ENCODE measurements at places on chromosomes 4 and X.

GRCh38 chr4:80186676-80187075, 10.6 kb upstream of the PRDM8 start:
- DNase-seq, result no peak

- DNase-seq, result peak; percentile 41
These were observed 180.0 kb downstream of the DHRSX start for GRCh38 chrX:2320580-2321327.

DNA sequence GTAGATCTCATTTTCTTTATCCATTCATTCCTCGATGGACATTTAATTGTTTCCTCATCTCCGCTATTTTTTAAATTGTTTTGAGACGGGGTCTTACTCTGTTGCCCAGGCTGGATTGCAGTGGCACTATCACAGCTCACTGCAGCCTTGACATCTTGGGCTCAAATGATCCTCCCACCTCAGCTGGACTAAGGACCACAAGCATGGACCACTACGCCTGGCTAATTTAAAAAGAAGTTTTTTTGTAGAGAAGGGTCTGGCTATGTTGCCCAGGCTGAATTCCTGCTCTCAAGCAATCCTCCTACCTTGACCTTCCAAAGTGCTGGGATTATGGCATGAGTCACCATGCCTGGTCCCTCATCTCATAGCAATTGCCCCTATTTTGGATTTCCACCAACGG, 7.0 kb upstream of the TRIML1 start:
- no peak for DNase-seq

GRCh38 chr4:1403591-1404572, 2.4 kb downstream of the NKX1-1 start:
- DNase-seq, result no peak

DNA sequence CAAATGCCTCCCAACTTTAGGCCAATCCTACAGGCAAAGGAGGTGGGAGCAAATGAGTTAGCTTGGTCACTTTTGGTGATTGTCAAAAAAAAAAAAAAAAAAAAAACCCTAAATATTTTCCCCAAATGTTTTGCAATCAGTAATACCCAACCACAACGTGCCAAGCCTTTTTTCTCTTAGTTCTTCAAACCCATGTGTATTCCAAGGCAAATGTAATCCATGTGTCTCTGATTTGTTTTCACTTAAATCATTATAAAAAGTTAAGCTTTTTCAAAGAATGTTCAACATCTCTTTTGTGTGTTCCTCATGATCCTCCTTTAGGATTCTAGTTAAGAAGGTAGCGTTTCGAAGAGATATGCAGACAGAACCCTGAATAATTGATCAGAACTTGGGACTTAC, 328.4 kb downstream of the PAPSS1 start:
- no peak for DNase-seq

DNA sequence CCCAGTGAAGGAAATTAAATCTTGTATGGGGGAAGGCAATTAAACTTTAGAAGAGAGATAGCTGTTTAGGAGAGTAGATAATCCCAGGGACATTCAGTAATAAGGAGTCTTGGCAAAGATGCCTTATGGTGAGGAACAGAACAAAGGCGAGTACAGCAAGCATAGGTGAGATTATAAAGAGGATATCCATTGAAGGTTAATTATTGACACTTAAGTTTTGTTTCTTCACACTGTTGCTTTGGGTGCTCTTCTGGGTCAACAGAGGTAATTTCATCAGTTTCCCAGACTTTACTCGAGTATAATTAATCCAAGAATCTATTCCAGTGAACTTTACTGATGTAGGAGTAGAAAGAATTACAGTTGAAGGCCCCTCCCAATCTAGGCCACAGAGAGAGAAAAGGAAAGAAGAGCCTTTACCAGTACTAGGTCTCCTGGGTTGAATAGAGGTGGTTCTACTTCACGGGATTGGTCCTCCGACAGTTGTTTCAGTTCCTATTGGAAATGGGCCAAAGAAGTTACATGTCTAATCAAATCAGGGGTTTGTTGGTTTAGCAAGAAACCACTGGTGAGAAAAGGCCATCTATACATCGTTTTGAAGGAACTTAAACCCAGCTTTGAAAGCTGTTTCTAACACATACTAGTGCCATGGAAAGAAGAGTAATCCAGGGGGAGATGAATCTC, 27.2 kb downstream of the EPGN start:
- no peak for DNase-seq

- peak; percentile 72 for DNase-seq
These were observed at the start of gene XK for GRCh38 chrX:37685381-37686359. XK (plus strand) TSS chrX:37685791; CDS start chrX:37685962, 171 bp downstream.

GRCh38 chr4:122928930-122929329, 6.5 kb upstream of the NUDT6 start:
- DNase-seq, result no peak

DNA sequence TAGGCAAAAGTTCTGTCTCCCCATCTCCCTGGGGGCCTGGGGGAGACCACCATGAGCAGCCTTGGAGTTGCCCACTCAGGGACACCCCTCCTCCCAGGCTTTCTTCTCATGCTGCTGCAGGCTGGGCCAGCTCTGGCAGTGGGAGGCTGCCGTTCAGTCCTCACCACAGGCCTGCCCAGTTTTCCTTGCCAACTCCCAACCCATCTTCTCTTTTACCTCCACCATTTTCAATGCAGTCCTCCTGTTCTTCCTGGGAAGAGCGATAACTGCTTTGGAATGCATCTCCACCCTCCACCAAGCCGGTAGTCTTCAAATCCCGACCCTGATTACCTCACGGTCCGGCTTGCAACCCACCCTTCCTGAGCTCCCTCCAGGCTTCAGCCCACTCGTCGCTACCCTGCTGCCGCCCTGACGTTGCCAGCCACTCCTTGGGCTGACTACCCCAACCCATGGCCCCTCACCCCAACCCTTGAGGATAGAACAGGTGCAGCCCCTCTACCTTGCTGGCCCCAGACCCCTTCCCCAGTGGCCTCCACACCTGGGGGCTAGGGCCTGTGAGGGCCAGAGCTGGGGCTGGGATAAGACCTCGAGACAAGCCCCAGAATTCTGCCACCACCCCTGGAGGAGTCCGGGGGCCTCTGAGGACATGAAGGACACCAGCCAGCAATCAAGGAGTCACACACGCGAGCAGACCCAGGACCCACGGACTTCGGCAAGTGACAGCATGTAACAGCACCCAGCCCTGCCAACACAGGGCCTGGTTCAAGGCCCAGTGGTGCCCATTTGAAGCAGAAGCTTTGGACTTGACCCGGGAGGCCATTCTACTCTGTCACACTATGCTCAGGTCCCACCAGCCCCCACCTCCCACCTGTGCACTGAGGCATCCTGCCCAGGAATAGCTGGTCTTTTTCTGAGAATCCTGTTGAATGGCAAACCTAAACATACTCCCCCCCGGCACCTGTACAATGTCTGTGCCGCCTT, 9.2 kb downstream of the WDR1 start:
- DNase-seq, result no peak

DNA sequence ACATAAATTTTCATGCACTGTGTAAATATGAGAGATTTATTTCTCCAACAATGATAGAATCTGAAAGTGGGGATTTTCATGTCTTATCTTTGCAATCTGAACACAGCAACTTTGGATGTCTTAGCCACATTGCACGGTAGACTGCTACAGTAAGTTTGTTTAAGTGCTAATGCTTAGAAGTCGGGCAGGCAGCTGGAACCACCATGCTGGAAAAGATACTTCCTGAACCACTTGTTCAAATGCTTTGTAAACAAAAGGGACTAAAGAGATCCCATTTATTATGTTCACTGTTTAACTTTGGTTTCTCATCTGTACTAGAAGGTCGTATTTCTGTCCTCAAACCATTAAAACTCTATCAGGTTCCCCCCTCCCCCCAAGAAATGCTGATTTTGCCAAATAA, 555.9 kb upstream of the DIPK2B start:
- DNase-seq, result no peak

- DNase-seq, result no peak
These were observed 3.0 kb downstream of the WWC2 start for GRCh38 chr4:183101956-183102480.

DNA sequence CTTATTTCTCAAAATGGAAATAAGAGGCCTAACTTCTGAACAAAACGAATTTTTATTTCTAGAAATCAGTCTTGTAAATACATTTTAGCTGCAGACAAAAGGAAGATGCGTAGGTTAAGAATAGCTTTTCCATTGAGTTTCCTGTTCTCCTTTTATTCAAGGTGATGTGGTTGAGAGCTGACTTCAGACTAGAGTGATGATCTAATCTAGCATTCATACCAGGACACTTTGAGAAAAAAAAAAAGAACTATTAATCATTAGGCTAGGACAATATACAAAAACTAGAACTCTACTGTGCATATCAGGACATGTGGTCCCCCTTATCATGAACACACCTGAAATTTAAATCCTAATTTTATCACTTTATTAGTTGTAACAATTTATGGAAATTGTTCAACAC, 884.5 kb upstream of the EPHA5 start:
- no peak for DNase-seq

DNA sequence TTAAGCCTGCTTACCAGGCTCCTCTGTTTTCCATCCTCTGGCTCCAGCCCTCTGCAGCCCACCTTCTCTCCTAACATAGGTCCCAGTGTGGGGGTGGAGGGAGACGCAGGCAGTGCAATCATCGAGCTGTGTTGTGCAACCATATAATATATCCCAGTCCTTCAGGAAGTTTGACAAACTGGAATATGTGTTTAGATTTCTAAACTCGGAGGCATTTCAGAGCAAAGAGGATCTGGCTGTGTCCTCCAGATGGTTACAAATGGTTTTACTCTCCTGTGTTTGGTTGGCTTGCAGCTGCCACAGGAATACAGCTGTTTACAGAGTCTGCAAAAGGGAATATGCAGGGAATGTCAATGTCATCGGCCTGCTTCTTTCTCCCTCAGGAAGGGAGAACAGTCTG, 195.3 kb upstream of the LNX1 start:
- no peak for DNase-seq

DNA sequence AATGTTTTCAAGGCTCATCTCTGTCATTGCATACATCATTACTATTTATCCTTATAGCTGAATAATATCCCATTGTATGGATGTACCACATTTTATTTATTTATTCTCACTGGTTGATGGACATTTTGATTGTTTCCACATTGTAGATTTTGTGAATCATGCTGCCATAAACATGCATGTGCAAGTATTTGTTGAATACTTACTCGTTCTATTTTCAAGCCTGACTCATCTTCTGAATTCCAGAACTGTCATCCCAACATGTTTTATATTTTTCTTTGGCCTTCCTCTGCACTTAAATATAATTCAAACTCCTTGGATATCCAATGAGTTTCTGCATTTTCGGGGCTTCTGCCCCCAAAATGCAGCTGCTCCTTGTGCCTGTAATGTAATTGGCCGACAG, 77.6 kb downstream of the MXRA5 start:
- no peak for DNase-seq

DNA sequence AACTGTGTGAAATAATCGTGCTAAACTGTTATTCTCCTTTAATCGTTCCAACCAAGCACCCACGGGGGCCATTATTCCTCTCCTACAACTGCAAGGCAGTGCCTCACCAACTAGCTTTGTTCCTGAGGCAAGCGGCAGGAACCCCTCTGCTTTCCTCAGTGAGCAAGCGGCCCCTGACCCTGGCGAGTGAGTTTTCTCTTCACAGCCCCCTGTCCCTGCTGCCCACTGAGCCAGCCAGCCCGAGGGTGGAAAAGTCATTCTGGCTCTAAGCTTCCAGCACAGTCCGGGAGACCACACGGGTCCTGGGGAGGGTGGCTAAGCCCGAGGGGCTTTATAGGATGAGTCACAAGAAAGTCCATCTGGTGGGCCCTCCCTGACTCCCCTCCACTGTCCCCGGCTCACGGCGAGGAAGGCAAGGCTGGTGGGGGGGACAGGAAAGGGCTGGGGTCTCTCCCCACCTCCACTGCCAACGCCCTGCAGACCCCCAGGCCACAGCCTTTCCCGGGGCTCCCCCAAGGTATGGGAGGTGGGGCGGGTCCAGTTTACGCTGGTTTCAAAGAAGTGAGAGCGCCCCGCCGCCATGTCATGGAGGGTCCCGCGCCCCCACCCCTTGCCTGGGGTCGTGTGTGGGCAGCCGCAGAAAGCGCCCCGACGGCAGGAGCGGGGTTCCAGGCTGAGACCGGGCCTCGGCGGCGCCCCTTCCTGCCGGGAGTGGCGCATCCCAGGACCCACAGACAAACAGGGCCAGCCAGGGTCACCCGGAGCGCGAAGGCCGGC, 45.0 kb downstream of the CPLX1 start:
- DNase-seq, result peak; percentile 41

GRCh38 chr4:13601048-13601447, 26.5 kb downstream of the BOD1L1 start:
- DNase-seq, result no peak
